Stomach (tissue), 19 donors: ENCODE measurements at places on chromosomes 11 and 22. TPM values are rescaled to one million over a fixed set of nuclear protein-coding genes. Genes with fewer than 3 reads are reported as not detected.

- no peak for DNase-seq
- H3K4me3 ChIP-seq: no peak overlapping the region
- no peak overlapping the region for H3K27ac ChIP-seq
- no peaks in the 10 kb centered on the region for H3K4me1 ChIP-seq
- H3K27me3 ChIP-seq: no peaks in the 10 kb centered on the region
Observed at GRCh38 chr11:106708348-106708747, 309.9 kb downstream of the GUCY1A2 start.

GRCh38 chr22:42275176-42275575 lies 4.7 kb upstream of the TCF20 start:
- H3K4me1 ChIP-seq: peaks cover 4% of the 10 kb centered on the region
- no peak overlapping the region for H3K4me3 ChIP-seq
- no peaks in the 10 kb centered on the region for H3K27me3 ChIP-seq
- DNase-seq: no peak

- no peaks in the 10 kb centered on the region for H3K4me1 ChIP-seq
- H3K27ac ChIP-seq: no peak overlapping the region
- no peak overlapping the region for H3K4me3 ChIP-seq
- H3K36me3 ChIP-seq: no peaks in the 10 kb centered on the region
- no peak for DNase-seq
Observed at GRCh38 chr11:27409742-27410141, 46.7 kb upstream of the CCDC34 start.

Gene NXPE1
- total RNA-seq: not detected

- H3K4me1 ChIP-seq: no peaks in the 10 kb centered on the region
- DNase-seq: no peak
- no peak overlapping the region for H3K4me3 ChIP-seq
Observed at GRCh38 chr11:91406009-91406408, 818.6 kb upstream of the FAT3 start.

DNA sequence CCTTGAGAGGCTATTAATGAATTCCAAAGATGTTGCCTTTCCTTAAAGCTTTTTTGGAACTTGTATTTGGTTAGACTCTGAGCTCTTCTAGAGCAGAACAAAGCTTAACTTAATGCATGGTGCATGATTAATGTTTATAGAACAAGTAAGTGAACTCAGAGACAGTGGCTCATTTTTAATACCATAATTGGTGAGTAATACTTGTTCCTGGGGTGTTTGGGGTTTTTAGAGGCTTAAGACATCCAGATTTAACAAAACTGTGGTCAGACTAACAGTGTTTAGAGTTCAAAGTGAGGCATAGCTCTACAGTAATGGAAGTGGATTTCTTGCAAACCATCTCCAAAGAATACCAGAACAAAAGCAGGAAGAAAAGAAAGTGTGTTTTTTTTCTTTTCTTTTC lies 73.7 kb upstream of the CTSC start:
- H3K4me3 ChIP-seq: no peak overlapping the region
- H3K36me3 ChIP-seq: no peaks in the 10 kb centered on the region
- no peak for DNase-seq
- peaks cover 18% of the 10 kb centered on the region for H3K4me1 ChIP-seq
- no peak overlapping the region for H3K27ac ChIP-seq

GRCh38 chr11:109112821-109113280 lies 309.1 kb upstream of the C11orf87 start:
- H3K27ac ChIP-seq: no peak overlapping the region
- H3K36me3 ChIP-seq: no peaks in the 10 kb centered on the region
- no peaks in the 10 kb centered on the region for H3K4me1 ChIP-seq
- no peaks in the 10 kb centered on the region for H3K27me3 ChIP-seq
- H3K4me3 ChIP-seq: no peak overlapping the region
